ENCODE measurements at places on chromosomes 1 and 21. TPM values are rescaled to one million over a fixed set of nuclear protein-coding genes. Genes with fewer than 3 reads are reported as not detected.

GRCh38 chr1:174875306-174875705 lies 124.4 kb upstream of the CACYBP start:
- no peak for ATAC-seq

TLCD4 gene
- 18.4 TPM for total RNA-seq

DTL gene
- total RNA-seq, result 0.54 TPM

DNA sequence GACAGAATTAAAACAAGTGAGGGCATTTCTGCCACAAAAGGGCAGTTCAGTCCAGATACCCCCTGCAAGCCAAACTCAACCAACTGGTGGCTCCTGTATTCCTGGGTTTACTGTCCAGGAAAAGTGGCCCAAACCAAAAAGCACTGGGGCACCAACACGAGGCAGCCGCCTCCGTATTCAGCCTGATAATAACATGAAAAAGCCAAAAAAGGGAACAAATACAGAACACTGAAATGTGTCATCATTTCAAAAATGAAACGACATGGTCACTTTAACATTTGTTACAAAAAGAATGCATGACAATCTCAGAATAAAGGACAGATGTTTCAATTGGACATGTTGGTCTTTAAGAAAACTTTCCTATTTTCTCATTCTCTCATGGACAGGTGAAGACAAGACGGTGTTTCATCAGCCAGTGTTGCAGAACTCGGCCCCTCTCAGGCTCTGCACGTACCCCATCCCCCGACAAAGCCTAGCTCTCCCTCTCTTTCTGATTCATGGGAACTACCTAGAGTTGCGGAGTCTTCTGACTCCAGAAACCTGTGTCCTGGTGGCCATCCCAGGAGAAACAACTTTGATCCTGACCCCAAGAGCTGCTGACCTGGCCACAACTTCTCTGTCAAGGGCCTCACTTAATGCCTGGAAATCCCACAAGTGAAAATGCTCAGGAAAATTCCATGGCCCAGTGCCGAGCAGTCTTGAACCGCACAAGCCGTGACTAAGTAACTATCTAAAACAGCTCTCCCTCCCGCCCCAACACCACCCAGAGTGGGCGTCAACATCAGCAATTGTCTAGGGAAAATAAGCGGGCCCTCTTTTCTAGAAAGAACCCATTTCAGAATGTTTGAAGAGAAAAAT lies 27.1 kb downstream of the ZBTB17 start:
- peak; percentile 70 for ATAC-seq

CD247 gene
- not detected for total RNA-seq

DNA sequence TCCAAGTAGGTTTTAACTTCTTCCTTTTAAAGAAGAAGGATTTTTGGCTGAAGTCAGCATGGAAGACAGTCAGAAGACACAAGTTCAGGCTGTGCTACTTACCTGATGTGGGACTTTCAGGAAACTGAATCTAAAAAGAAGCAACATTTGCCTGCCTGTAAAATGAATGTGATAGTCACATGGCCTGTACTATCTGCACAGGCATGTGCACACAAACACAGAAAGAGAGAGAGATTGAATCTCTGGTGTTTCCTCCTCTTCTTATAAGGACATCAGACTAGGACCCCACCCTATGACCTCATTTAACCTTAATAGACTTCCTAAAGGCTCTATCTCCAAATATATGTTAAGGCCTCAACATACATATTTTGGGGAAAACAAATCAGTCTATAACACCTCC lies 542.9 kb downstream of the PLPP3 start:
- ATAC-seq, result no peak

DNA sequence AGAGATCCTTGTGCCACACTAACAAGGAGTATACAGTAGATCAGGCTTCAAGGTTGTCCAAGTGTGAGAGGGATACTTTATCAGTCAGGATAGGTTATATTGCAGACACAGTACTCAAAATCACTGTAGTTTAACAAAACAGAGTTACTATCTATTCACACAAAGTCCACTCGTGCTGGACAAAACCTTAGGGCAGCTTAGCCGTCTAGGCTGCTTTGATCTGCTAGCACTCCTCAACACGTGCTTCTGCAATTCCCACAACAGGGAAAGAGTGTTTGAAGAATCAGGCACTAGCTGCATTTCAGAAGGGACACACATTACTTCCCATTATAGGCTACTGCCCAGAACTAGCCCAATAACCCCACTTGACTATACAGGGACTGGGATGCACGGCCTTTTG lies 39.5 kb downstream of the MEF2D start:
- no peak for ATAC-seq

- no peak for ATAC-seq
Measured at GRCh38 chr1:3788756-3789420, 7.4 kb downstream of the LRRC47 start.

DNA sequence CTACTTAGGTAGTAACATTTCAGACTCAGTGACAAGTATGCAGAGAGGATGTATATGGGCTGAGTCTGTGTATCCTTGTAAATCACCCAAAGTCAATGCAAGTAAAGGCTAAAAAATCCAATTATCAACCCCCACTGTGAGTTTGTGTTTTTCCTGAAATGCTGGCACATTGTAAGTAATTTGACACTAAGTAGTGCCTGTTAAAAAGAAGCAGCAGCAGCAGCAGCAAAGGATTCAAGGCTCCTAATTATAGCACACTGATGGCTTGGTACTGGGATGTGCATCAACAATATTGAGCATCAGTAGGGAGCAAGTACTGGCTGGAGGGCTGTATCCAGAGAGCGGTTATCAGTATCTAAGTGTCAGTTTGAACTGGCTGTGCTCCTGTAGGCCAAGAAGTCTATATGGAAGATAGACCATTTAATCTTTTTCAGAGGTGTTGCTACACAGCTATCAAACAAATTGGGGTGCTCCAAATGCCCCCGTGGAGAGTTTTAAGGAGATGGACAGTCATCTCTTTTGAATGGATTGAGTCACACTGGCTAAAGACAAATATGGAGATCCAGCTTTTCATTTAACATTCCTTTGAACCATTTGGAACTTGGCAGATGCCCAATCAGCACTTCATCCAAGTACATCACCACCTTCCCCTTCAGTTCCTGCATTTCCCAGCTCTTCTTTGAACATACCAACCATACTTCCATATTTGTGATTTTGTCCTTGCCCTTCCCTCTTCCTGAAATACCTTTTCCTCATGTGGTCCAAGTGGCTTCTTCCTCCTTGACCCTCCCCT lies 241.2 kb upstream of the ST6GALNAC5 start:
- no peak for ATAC-seq

DNA sequence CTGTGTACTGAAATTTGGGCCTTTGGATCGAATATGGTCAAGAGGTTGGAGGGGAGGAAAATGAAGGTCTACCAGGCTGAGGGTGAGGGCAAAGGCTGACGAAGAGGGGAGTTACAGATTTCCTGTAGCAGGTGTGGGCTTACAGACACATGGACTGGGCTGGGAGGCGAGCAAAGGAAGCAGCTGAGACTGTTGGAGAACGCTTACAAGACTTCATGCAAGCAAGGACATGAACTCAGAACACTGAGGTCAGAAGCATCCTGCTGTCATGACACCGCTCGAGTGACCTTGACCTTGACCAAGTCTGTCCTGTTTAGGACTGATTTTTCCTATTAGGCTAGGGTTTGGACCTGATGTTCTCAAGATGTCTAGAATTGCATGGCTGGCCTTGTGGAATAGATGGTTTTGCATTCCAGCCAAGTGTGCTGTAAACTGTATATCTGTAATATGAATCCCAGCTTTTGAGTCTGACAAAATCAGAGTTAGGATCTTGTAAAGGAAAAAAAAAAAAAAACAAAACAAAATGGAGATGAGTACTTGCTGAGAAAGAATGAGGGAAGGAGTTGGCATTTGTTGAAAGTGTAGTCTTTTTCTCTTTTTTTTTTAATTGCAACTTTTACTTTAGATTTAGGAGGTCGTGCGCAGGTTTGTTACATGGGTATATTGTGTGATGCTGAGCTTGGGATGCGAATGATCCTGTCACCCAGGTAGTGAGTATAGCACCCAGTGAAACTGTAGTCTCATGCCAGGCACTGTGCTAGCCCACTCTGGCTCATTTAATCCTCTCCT lies 5.8 kb downstream of the ELF3 start:
- no peak for ATAC-seq

DNA sequence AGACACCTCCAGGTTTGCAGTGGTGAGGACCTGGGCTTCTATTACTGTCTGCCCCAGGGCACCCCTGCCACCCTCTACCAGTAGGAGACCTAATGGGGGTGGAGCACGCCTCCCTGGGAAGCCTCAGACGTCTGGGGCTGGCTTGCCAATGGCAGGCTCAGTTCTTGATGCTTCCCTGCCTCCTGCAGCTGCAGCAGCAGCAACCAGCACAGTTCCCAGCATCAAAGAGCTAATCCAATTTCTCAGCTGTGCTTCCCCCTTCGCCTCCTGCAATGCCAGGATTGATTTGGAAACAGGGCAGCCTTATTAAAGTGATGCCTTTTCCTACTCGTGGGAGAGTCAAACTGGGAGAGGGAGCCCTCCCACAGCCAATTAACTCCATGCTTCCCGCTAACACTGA lies 8.2 kb downstream of the SYT2 start:
- ATAC-seq, result no peak

ACTN2 gene
- 5.7 TPM for total RNA-seq

DNA sequence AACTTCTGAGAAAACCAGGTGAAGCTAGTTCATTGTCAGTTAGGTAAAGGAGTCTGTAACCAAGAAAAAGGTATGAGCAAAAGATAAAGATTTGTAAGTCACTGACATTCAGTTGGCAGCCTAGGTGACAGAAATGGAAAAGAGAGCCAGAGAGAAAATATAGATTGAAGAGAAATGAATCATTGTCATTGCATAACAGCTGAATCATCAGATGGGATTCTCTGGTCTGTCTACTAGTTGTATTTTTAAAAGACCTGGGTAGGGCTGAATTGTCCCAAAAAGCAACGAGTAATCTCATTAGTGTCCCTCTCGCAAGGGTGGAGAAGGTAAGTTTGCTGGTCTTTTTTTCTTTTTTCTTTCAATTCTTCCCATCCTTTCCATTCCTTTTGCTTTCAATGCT lies 36.6 kb downstream of the PTGS2 start:
- no peak for ATAC-seq

DNA sequence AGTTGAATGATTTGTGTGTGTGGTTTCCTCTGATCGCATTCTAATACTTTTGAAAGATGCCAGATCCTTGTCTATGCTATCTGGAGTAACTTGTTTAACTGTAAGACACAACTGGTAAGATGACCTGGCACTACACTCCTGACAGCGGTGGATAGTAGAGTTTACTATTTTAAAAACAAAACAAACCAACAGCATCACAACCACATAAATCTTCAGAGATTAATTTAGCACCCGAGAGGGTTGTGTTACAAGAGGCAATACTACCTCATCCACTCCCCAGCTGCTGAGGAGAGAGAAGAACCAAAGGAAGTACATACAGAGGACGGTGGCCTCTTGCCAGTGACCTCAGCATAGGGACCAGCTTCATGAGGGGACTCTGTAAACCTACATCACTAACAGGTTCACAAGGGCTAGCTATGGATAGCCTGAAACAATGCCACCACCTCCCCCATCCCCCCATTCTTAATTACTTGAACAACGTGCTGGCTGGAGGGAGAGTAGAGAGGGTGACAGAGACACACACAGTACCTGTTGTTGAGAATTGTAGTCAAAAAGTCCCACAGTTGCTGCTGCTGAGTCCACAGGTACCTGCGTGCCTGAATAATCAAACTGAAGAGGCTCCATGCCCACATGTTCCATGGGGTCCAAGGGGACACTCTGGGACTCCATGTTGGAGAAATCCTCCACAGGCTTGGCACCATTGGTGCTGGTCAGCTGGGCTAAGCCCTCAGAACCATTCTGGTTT lies 73.5 kb downstream of the PUM1 start:
- no peak for ATAC-seq

GRCh38 chr1:153509036-153509435 lies 26.8 kb downstream of the S100A6 start:
- ATAC-seq, result no peak

DNA sequence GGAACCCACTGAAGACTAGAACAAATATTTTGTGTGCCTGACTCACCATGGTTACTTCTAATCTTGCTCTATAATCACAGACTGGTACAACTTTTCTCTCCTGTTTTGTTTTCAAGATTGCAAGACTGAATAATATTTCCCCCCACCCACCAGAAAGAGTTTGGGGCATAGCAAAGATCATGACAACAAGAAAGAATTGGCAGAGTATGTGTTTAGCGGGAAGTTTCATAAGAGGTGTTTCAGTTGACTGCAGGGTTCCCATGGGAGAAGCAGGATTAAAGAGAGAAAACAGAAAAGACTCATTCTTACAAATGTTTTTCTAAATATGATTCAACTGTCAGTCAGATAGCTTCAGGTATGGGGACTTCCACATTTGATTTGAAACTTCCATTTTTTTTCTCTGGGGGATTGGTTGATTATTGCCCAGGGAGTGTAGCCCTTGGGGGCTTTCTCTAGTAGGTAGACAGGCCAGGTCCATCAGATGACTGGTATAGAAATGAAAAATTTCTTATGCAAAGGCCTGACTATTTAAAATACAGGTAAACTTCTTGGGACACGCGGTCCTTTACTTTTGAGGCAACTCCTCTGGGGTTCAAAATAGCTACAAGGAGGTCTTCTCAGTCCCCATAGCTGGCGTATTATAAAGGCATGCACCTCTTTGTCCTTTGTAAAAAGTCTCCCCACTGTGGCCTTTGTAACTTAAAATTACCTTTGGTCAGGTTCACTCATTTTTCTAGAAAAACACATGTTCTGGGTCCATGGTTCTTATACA lies 13.9 kb downstream of the OR14I1 start:
- no peak for ATAC-seq

GRCh38 chr21:42220138-42220701 lies 1.3 kb downstream of the ABCG1 start:
- peak; percentile 54 for ATAC-seq

DNA sequence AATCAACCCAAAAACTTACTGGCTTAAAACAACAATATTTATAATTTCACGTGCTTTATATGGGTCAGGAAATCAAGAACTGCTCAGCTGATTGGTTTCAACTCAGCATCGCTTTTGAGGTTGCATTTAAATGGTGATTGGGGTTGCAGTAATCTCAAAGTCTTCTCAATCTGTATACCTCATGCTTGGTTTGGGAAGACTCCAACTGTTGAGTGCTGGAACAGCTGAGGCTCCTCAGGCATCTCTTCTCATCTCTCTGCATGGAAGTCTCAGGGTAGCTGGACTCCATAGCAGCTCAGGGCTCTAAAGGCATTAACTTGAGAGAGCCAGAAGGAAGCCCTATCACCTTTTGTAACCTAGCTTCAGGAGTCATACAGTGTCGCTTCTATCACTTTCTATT lies 35.1 kb downstream of the AK5 start:
- ATAC-seq, result no peak

DNA sequence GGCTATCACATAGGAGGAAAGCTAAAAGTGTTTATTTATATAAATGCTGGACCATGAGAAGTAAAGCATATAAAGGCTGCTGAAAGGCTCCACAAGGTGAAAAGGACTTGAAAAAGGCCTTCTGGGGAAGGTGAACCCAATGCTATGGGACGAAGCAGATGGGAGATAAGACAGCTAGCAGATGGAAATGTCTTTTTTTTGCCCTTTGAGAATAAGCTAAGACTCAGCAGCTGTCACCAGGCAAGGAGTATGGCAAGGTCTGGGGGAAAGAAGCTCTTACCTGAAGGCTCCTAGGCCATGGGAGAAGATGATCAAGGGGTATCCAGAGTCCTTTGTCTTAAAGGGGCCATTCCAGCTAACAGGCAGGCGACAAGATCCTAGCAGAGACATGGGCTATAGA lies 9.9 kb downstream of the PAFAH2 start:
- no peak for ATAC-seq

All from gastroesophageal sphincter (tissue), 4 donors.